Activated naive CD4-positive, alpha-beta T cell treated with anti-CD3 and anti-CD28 coated beads, Interleukin-2, amount 10 ng/mL, durations not matched to agents 7 days and 5 days (primary cell): ENCODE measurements at places on chromosomes 3 and 15.

- peaks cover 62% of the 10 kb centered on the region for H3K27me3 ChIP-seq
- no peak overlapping the region for H3K27ac ChIP-seq
- H3K36me3 ChIP-seq, result no peaks in the 10 kb centered on the region
Measured at GRCh38 chr15:65355173-65355987, 22.4 kb downstream of the IGDCC3 start.

DNA sequence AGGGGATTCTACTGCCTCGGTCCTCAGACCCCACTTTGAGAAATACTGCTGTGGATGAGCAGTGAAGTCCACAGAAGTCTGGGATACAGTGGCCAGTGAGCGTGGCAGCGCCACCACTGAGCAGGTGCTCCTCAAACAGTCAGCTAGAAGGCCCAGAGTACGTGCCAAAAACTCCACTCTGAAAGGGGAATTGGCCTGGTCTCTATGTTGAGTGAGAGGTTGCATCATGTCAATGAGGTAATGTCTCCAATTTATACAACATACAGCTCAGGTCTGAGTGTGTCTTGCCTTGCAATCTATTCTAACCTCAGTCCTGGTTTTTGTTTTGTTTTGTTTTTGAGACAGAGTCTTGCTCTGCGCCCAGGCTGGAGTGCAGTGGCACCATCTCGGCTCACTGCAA lies 53.3 kb upstream of the ETV5 start:
- H3K27me3 ChIP-seq, result peaks cover 43% of the 10 kb centered on the region
- H3K36me3 ChIP-seq, result no peaks in the 10 kb centered on the region
- no peak overlapping the region for H3K27ac ChIP-seq
- no peaks in the 10 kb centered on the region for H3K4me1 ChIP-seq
- H3K4me3 ChIP-seq, result no peak overlapping the region
- DNase-seq, result no peak

- H3K27me3 ChIP-seq, result no peaks in the 10 kb centered on the region
- peaks cover 6% of the 10 kb centered on the region for H3K4me1 ChIP-seq
- no peak overlapping the region for H3K27ac ChIP-seq
Measured at GRCh38 chr3:99825004-99825640, 7.5 kb downstream of the CMSS1 start.

- no peak overlapping the region for H3K4me3 ChIP-seq
- H3K4me1 ChIP-seq, result no peaks in the 10 kb centered on the region
- H3K27ac ChIP-seq, result no peak overlapping the region
- no peak for DNase-seq
- H3K27me3 ChIP-seq, result peaks cover 17% of the 10 kb centered on the region
- no peaks in the 10 kb centered on the region for H3K36me3 ChIP-seq
Measured at GRCh38 chr3:153023896-153024295, 138.1 kb upstream of the RAP2B start.

DNA sequence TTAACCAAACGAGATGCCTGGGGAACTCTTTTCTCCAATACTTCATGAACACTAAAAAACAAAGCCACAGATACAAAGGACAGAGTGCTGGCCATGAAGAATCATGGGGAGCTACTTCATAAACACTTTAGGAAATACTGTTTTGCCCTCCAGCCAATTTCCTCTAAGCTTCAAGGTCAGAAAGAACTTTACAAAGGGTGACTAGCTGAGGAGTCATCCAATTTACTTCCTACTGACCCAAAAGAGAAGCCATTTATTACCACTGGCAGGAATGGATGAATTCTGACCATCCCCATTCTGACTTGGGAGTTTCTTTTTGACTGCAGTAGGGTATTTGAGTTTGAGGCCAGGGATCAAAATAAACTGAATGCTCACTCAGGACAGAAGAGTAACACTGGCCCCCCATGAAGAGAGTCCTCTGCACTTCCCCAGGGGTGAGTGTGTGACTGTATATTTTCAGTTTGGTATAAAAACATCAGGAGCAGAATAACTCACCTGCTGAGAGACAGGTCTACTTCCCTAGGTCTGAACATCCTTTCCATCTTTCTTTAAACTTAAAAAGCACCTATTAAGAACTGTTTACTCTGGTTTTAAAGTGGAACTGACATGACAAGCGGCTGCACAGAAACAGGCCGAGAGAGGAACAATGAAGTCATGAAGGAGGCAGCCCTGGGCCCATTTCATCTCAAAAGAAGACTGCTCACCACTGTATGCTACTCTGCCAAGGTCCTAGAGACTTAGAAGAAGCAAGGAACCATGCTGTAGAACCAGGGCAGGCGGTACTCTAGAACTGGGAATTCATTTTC lies 203.6 kb downstream of the TNIK start:
- H3K36me3 ChIP-seq, result peaks cover 58% of the 10 kb centered on the region
- H3K27ac ChIP-seq, result peak overlapping the region; percentile 99
- peaks cover 84% of the 10 kb centered on the region for H3K4me1 ChIP-seq
- H3K4me3 ChIP-seq, result no peak overlapping the region
- no peaks in the 10 kb centered on the region for H3K27me3 ChIP-seq
- DNase-seq, result no peak

GRCh38 chr3:53536282-53536681 lies 41.9 kb downstream of the CACNA1D start:
- no peak for DNase-seq
- no peak overlapping the region for H3K27ac ChIP-seq
- H3K4me3 ChIP-seq, result no peak overlapping the region
- H3K27me3 ChIP-seq, result peaks cover 4% of the 10 kb centered on the region

GRCh38 chr3:127535901-127536829 lies 54.4 kb downstream of the TPRA1 start:
- H3K4me1 ChIP-seq, result no peaks in the 10 kb centered on the region
- no peak for DNase-seq
- H3K36me3 ChIP-seq, result no peaks in the 10 kb centered on the region

DNA sequence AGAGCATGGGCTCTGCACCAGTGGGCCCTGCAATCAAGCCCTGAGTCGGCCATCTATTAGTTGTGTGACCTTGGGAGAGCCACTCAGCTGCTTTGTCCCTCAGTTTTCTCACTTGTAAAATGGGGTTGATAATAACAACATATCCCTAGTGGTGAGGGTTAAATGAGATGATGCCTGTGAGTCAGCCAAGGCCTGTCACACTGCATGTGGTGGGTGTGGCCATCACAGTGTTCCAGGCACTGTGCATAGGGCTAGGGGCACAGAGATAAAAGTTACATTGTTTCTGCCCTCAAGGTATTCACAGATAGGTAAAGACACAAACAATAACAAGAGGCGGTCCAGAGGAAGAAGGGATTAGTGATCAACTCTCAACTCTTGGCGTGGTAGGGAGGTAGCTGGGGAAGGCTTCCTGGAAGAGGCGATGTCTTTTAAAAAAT lies 19.5 kb downstream of the SMAD6 start:
- no peak overlapping the region for H3K4me3 ChIP-seq
- peaks cover 38% of the 10 kb centered on the region for H3K4me1 ChIP-seq
- H3K27ac ChIP-seq, result peak overlapping the region; percentile 95
- DNase-seq, result no peak
- H3K27me3 ChIP-seq, result peaks cover 30% of the 10 kb centered on the region
- no peaks in the 10 kb centered on the region for H3K36me3 ChIP-seq

- no peak overlapping the region for H3K4me3 ChIP-seq
- H3K27me3 ChIP-seq, result no peaks in the 10 kb centered on the region
- H3K36me3 ChIP-seq, result no peaks in the 10 kb centered on the region
- no peaks in the 10 kb centered on the region for H3K4me1 ChIP-seq
- no peak overlapping the region for H3K27ac ChIP-seq
Measured at GRCh38 chr3:174659511-174659910, 199.6 kb upstream of the NAALADL2 start.

DNA sequence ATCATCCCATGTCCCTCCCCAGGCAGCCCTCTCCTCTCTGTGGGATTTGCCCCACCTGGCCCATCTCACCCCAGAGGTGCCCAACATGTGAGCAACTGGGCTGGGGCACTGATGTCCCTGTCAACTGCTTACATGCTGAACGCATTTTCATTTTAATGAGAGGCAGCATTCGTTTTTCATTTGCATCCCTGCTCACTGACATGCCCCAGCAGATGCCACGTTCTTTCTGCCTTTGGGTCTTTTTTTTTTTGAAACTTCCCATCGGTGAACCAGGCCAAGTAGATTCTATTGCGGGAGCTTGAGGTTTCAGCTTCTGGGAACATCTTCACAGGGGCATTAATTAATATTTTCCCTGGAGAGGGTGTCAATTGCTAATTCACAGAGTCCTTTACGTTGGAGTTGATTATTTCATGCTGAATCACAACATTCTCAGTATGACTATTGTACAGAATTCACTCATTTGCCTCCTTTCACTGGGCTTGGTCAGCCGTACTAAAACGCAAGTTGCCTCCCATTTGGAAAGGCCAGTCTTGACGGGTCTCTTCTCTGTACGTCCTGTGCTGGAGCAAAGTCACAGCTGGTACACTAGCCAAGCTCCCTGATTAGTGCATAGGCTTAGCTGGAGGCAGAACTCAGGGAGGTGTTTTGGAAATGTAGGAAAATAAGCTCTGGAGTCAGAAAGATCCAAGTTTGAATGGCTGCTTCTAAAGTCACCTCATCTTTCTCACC lies 69.8 kb downstream of the CHRNA7 start:
- no peaks in the 10 kb centered on the region for H3K36me3 ChIP-seq
- H3K27me3 ChIP-seq, result peaks cover 31% of the 10 kb centered on the region
- H3K4me3 ChIP-seq, result no peak overlapping the region
- no peak for DNase-seq

- H3K36me3 ChIP-seq, result no peaks in the 10 kb centered on the region
- H3K4me1 ChIP-seq, result no peaks in the 10 kb centered on the region
- H3K27me3 ChIP-seq, result no peaks in the 10 kb centered on the region
- no peak overlapping the region for H3K4me3 ChIP-seq
Measured at GRCh38 chr3:13716540-13717221, 163.2 kb downstream of the WNT7A start.

DNA sequence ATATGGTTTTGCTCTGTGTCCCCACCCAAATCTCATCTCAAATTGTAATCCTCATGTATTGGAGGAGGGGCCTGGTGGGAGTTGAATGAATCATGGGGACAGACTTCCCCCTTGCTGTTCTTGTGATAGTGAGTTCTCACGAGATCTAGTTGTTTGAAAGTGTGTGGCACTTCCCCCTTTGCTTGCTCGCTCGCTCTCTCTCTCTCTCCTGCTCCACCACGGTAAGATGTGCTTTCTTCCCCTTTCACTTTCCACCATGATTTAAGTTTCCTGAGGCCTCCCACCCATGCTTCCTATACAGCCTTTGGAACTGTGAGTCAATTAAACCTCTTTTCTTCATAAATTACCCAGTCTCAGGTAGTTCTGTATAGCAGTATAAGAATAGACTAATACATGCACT lies 60.7 kb downstream of the GSK3B start:
- no peak for DNase-seq
- no peak overlapping the region for H3K4me3 ChIP-seq
- H3K27me3 ChIP-seq, result no peaks in the 10 kb centered on the region
- peaks cover 12% of the 10 kb centered on the region for H3K4me1 ChIP-seq
- H3K27ac ChIP-seq, result no peak overlapping the region
- H3K36me3 ChIP-seq, result peaks cover 22% of the 10 kb centered on the region

DNA sequence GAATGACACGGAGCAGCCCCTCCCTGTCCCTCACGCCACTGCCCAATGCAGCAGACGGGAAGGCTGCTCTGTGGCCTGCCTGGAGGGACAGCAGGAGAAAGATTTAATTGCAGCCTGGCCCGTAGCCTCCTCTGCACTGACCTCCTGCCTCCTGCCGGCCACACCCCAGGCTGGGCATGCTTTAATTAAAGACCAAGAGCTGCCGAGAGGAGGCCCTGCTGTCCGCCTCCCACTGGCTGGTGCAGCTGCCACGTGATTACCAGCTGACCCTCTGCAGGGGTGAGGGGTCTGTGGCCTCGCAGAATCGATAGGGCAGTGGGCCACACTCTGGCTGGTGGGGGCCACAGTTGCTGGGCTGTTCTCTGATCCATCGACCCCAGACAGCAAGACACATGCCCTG lies 100.2 kb upstream of the PRR23E start:
- no peak overlapping the region for H3K4me3 ChIP-seq
- H3K36me3 ChIP-seq, result no peaks in the 10 kb centered on the region
- no peak overlapping the region for H3K27ac ChIP-seq
- H3K27me3 ChIP-seq, result no peaks in the 10 kb centered on the region

GRCh38 chr3:181851063-181851462 lies 139.3 kb downstream of the SOX2 start:
- no peaks in the 10 kb centered on the region for H3K4me1 ChIP-seq
- no peak for DNase-seq
- H3K4me3 ChIP-seq, result no peak overlapping the region

GRCh38 chr15:46312133-46312740 lies 677.4 kb downstream of the SQOR start:
- H3K27ac ChIP-seq, result no peak overlapping the region
- H3K4me1 ChIP-seq, result no peaks in the 10 kb centered on the region
- H3K4me3 ChIP-seq, result no peak overlapping the region
- DNase-seq, result peak; percentile 68
- H3K36me3 ChIP-seq, result no peaks in the 10 kb centered on the region

GRCh38 chr3:197006446-197006845 lies 23.2 kb downstream of the MELTF start:
- H3K36me3 ChIP-seq, result peaks cover 4% of the 10 kb centered on the region
- H3K27me3 ChIP-seq, result peaks cover 5% of the 10 kb centered on the region
- H3K4me1 ChIP-seq, result peaks cover 19% of the 10 kb centered on the region
- H3K27ac ChIP-seq, result no peak overlapping the region
- no peak overlapping the region for H3K4me3 ChIP-seq

- DNase-seq, result no peak
- no peak overlapping the region for H3K4me3 ChIP-seq
- H3K27ac ChIP-seq, result no peak overlapping the region
Measured at GRCh38 chr3:77652624-77653023, 612.7 kb downstream of the ROBO2 start.

GRCh38 chr3:43286841-43287499 lies 630 bp downstream of the SNRK start:
- peaks cover 15% of the 10 kb centered on the region for H3K27me3 ChIP-seq
- H3K36me3 ChIP-seq, result peaks cover 42% of the 10 kb centered on the region
- H3K27ac ChIP-seq, result peak overlapping the region; percentile 95
- peak overlapping the region; percentile 96 for H3K4me3 ChIP-seq
- peak; percentile 40 for DNase-seq

- DNase-seq, result no peak
- H3K27me3 ChIP-seq, result peaks cover 27% of the 10 kb centered on the region
- H3K4me1 ChIP-seq, result no peaks in the 10 kb centered on the region
- H3K4me3 ChIP-seq, result no peak overlapping the region
- no peaks in the 10 kb centered on the region for H3K36me3 ChIP-seq
- no peak overlapping the region for H3K27ac ChIP-seq
Measured at GRCh38 chr3:127464642-127465041, 125.9 kb downstream of the TPRA1 start.

DNA sequence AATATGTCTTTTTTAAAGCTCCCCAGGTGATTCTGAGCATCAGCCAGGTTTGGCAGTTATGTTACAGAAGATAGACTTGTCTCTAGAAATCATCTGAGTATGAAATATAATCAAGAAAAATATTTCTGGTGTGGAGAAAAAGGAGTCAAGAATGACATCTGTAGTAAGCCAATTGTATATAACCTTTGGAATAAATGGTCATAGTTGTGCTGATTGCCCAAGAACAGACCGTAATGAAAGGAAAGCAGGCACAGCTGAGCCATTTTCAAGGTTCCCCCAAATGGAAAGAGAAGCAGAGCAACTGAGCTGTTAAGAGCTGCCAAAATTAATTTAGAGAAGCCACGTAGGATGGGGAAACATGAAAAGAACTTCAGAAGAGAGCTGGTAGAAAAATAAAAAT lies 26.6 kb downstream of the GOLM2 start:
- peaks cover 4% of the 10 kb centered on the region for H3K36me3 ChIP-seq
- no peaks in the 10 kb centered on the region for H3K27me3 ChIP-seq
- no peak overlapping the region for H3K4me3 ChIP-seq
- no peak for DNase-seq
- H3K4me1 ChIP-seq, result peaks cover 6% of the 10 kb centered on the region
